Activated naive CD4-positive, alpha-beta T cell treated with anti-CD3 and anti-CD28 coated beads, Interleukin-2, amount 50 U/mL, for 72 hours (primary cell): ENCODE measurements at places on chromosomes 3 and 15.

DNA sequence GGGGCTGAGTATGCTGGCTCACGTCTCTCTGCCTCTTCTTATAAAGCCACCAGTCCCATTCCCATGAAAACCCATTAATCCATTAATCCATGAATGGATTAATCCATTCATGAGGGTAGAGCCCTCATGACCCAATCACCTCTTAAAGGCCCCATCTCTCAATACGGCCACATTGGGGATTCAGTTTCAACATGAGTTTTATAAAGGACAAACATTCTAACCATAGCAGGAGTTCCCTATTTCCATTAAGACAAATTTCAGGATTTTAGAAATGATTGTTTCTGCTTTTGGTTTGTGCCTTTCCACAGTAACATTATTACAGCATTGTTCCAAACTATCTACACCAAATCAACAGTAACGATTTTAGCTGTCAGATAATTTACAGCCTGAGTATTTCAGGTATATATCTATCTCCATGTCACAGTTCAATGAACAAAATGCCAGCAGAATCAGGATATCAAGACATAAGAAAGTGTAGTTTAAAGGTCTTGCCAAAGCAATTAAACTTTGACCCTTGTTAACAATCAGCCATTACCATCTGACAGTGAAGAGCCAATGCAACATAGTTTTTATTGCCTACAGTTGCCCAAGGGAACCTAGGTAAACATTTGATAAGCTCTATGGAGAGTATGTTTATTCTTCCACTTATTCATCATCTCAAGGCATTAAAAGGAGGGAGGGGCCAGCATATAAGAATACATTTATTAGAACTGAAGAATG is 3.8 kb downstream of the TSPAN3 start:
- DNase-seq = no peak

DNA sequence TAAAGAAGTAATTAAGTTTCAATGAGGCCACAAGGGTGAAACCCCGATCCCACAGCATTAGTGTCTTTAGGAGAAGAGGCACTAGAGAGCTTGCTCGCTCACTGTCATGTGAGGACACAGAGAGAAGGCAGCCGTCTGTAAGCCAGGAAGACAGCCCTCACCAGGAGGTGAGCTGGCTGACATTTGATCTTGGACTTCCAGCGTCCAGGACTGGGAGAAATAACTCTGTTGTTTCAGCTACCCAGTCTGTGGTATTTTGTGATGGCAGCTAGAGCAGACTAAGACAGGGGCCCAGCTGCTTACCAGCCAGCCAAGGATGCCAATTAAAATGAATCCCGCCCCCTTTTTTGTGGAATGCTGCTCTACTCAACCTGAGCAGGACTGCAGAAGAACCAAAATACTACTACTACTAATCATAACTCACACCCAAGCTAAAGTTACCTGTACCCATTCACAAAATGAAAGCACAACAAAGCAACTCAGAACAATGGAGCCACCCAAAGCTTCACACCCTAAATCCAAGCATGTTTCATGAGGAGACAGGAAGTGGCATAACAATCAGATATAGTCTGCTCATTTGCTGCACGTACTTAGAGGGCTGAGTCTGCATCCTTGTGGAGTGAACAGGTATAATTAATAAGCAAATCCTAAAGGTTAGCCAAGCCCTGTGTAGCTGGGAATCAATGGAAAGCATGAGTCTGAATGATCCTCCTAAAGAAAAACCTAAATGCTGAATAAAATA is 35.6 kb upstream of the RHCG start:
- DNase-seq = no peak

DNA sequence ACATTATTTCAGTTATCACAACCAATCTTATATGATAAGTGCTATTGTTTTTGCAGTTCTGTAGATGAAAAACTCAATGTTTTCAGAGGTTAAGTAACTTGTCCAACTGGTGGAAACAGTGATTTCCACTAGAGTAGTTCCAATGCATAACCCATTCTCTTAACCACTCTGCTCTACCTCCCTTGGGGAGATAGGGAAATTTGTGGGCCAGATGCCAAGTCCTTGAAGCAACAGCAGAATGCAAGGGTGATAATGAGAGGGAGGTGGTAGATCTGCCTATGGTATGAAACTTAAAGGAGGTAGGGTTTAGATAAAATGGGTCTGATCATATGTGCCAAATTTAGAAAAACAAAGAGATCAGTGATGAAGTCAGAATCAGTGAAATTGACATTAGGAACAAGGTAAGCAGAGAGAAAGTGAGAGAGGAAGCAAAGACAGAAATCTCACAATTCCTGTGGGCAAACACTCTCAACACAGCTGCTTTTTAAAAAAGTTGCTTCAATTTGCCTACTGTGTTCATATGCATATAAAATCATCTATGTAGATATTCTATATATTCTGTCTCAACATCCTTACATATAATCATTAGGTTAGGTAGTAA is 50.5 kb upstream of the UBP1 start:
- DNase-seq = no peak

DNA sequence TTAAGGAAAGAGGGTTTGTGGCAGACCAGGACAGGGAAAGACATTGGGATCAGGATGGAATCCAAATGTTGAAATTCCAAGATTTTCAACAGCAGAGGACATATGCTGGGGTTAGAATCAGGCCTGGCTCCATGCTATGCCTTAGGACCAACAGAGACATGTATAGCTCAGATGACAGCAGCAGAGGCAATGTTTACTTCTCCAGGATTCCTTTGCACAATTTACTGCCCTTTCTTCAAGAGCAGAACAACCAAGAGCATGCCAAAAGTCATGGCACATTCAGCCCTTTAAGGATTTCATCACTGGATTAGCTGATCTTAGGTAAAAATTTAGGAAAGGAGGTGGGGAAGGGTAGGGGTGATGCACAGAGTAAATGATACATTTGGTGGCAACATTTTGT is 69.6 kb upstream of the GSK3B start:
- DNase-seq = no peak

- no peak for DNase-seq
These were observed 68.7 kb downstream of the SRGAP3 start for GRCh38 chr3:9180764-9181117.

DNA sequence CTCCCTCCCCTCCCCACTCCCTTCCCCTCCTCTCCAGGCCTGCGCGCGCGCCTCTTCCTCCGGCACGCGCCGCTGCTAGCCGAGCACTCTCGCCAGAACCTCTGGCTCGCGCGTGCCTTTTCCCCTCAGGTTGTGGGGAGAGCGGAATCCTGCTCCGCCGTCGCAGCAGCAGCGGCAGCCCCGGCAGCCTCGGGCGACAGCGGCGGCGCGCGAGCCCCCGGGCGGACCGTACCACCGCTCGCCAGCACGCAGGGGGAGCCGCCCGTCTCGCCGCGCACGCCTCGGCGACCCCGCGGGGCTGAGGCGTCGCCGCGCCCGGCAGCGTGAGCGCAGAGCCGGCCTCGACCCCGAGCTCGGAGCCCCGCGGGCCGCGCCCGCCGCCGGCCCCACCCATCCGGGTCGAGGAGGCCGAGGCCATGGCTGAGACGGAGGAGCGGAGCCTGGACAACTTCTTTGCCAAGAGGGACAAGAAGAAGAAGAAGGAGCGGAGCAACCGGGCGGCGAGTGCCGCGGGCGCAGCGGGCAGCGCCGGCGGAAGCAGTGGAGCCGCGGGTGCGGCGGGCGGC is at the start of gene CDV3:
Gene CDV3, plus strand, starts transcription at position 58 of the 566 bp plus-strand sequence. Its CDS starts 359 bp downstream, at position 417.
- peak; percentile 75 for DNase-seq

DNA sequence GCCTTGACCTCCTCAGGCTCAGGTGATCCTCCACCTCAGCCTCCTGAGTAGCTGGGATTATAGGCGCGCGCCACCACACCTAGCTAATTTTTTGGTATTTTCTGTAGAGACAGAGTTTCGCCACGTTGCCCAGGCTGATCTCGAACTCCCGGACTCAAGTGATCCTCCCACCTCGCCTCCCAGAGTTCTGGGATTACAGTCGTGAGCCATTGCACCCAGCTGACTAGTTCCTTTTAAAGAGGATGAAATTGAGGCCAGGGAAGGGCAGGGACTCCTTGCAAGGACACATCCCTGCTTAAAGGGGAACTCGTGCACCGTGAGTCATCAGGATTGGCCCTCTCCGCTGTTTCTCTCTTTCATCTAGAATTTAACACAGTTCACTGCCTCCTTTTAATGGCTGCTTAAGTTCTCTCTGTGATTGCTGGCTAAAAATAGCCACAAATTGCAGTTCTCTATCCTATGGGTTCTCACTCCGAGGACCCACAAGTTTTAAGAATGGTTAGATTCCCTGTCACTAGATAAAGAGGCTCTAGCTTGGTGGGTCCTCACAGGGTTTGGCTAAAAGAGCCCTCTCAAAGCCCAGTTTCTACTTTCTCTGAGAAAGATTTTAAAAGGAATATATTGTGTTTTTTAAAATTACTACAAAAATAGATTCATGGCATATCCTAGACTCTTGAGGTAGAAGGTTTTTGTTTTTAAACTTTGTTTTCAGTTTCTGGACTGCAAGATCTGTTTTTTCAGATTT is 1.4 kb downstream of the CRTAP start:
- DNase-seq = no peak

DNA sequence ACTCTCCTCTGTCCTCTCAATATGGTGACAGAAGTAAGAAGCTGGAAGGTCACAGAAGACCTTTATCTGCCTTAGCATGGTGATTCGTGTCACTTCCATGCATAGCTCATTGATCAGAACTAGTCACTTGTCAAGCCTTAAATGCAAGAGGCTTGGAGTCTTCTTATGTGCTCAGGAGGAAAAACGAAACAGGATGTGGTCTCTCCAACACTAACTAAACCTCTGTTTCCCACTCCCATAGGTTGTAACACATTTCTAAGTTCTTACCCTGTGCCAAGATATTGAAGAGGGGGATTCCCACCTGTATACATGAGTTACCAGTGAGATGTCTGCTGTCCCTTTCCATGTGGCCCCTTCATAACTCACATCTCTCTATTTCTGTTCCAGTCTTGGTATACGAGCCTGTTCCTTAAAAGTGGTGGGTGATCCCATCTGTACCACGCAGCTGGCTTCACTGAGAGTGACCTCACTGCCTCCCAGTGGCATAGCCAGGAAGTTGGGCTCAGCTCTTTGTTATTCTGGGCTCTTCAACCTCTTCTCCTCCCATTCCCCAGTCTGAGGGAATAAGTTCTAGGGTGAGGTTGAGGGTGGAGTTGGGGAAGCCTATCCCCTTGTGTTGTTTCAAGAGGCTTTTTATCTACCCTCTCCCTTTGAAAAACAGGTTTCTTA is 203.2 kb upstream of the PPP2R3A start:
- no peak for DNase-seq

DNA sequence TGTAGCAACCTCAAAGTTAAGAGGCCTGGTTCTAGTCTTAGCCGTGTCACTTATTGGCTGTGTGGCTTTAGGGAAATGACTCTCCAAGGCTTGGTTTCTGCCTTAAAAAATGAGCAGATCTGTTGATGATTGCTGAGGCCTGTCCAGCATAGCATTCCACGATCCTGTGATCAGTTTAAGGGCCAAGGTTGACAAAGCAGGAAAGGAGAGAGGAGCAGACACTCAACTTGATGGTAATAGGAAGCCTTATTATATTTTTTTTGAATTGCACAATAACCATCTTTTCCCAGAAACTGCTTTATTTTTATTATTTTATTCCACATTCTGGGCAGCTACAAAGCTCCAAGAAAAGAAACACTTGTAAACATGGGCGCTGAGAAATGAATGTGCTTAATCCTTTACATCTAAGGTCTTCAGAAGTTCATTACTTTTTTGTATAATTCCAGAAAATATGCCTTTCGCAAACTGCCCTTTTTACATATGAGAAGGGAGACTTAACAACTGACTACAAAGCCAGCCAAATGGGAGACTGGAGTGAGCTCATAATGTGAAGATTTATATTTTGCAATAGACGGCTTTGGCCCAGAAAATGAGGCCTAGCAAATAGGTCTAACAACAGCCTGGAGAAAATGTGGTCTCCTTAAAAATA is 241.0 kb downstream of the ATP8B4 start:
- no peak for DNase-seq

DNA sequence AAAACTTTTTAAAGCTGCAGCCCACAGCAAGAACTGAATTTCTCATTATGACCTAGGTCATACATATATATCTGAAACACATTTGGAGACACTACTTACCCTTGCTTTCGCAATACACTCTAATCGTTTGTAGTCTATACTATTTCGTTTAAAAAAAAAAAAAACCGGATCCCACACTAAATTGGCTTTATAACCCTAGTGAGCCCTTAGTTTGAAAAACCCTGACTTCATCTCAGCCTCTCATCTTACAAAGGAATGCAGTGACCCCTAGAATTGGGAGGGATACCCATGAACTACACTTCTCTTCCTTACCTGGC is 4.2 kb downstream of the RARRES1 start:
- DNase-seq = no peak

- peak; percentile 28 for DNase-seq
These were observed 30.0 kb downstream of the CCNL1 start for GRCh38 chr3:157129803-157130466.

GRCh38 chr3:183211352-183211751 is 41.7 kb upstream of the B3GNT5 start:
- DNase-seq = no peak

DNA sequence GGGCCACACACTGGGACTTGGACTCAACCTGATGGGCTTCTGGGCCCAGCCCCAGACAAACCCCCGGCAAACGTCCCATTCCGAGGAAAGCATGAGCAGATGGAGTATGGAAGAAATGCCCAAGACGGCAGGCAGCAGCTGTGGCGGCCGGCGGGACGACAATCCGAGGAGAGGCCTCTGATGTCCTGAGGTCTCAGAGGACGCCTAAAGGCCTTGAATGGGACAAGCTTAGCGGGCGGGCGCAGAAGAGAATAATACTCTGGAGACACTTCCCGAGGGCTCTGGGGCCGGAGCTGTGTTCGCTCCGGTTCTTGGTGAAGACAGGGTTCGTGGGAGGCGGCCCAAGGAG is 482 bp upstream of the OGG1 start:
- no peak for DNase-seq

DNA sequence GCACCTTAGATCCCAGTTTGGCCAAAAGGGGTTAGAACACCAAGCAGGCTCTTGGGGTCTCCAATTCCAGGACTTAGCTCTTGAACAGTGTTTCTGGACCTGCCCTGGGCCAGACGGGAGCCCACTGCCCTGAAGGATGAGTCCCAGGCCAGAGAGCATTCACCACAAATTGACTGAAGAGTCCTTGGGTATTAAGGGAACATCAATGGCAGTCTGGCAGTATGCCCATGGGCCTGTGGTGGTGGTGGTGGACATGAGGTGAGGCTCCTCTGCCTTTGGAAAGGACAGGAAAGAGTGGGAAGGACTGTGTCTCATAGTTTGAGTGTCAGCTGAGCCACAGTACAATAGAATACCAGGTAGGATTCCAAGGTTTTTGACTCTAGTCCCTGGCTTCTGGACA is 960.0 kb downstream of the DIPK2A start:
- DNase-seq = no peak

GRCh38 chr15:39657668-39658067 is 76.8 kb downstream of the THBS1 start:
- DNase-seq = no peak

- DNase-seq = no peak
These were observed 71.7 kb downstream of the P3H2 start for GRCh38 chr3:190048932-190049441.

- no peak for DNase-seq
These were observed 65.5 kb upstream of the NPHP3 start for GRCh38 chr3:132787616-132788300.

GRCh38 chr15:90060797-90061196 is 41.5 kb downstream of the IDH2 start:
- no peak for DNase-seq

- no peak for DNase-seq
These were observed 75.9 kb upstream of the CADPS start for GRCh38 chr3:62951037-62951613.

- DNase-seq = no peak
These were observed 19.9 kb upstream of the NFKBIZ start for GRCh38 chr3:101829437-101829830.
